Vagina (tissue), 2 donors: ENCODE measurements at places on chromosomes 4 and X.

GRCh38 chr4:139861471-139861870 is 195.9 kb downstream of the MGST2 start:
- no peak overlapping the region for H3K4me3 ChIP-seq
- H3K36me3 ChIP-seq = no peaks in the 10 kb centered on the region
- peaks cover 10% of the 10 kb centered on the region for H3K4me1 ChIP-seq
- no peaks in the 10 kb centered on the region for H3K27me3 ChIP-seq

DNA sequence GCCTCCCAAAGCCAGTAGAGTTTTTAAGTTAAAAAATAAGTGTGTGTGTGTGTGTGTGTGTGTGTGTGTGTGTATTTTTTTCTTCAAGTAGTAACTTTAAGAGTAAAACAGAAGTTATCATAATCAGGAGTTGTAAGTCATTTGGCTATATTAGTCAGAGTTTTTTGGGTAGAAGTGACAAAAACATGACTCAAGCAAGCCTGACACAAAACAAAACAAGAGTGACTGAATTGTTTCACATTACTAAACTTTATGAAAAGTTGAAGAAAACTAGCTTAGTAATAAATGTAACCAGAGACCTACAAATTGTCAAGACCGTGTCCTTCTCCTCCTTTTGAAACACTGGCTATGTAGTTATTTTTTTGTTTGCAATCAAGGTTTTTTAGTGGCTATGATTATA is 738.0 kb upstream of the PITX2 start:
- no peaks in the 10 kb centered on the region for H3K36me3 ChIP-seq
- H3K4me1 ChIP-seq = no peaks in the 10 kb centered on the region
- no peak overlapping the region for H3K27ac ChIP-seq
- H3K27me3 ChIP-seq = no peaks in the 10 kb centered on the region

DNA sequence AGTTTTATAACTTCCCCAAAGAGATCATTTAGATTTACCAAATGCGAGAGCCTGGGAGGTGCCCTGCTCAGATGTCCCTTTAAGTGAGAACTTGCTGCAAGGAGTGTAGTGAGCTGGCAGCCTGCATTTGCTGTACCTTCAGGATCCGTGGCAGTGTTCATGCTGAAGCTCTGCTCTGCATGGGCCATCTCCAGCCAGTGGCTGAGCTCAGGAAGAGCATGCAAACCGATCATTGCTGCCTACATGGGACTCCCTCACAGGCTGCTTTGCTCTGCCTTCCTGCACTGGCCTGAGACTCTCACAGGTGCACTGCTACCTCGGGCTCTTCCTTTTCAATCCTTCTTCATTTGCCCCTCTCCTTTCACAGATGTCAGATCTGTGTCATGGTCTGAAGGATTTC is 152.0 kb upstream of the SFRP2 start:
- H3K27me3 ChIP-seq = no peaks in the 10 kb centered on the region
- no peak overlapping the region for H3K4me3 ChIP-seq
- H3K4me1 ChIP-seq = no peaks in the 10 kb centered on the region
- no peak overlapping the region for H3K27ac ChIP-seq
- no peak for DNase-seq

DNA sequence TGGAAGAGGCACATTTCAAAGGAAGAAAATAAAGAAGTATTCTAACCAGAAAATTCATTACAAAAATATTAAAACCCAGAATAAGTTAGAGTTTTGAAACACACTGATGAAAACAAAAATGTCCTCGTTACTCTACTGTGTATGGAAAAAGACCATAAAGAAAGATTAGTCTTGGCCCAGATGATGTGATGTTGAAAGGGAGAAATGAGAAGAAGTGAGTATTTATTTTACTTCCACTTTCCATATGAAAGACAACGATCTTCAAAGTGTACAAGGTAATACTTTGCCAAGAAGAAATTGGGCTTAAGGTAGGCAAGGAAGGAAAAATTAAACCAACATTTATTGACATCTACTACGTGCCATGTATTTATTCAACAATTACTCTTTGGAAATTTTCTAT is 48.6 kb upstream of the EMCN start:
- DNase-seq = no peak
- H3K27me3 ChIP-seq = no peaks in the 10 kb centered on the region
- H3K27ac ChIP-seq = no peak overlapping the region
- no peaks in the 10 kb centered on the region for H3K4me1 ChIP-seq
- no peaks in the 10 kb centered on the region for H3K36me3 ChIP-seq

- H3K36me3 ChIP-seq = no peaks in the 10 kb centered on the region
- H3K4me3 ChIP-seq = no peak overlapping the region
- no peak for DNase-seq
- H3K4me1 ChIP-seq = no peaks in the 10 kb centered on the region
- H3K27ac ChIP-seq = no peak overlapping the region
Observed at GRCh38 chr4:138671106-138671505, 344.5 kb upstream of the NOCT start.
